ENCODE measurements at places on chromosomes 12 and 14.

- H3K27ac ChIP-seq: no peak overlapping the region
- H3K4me1 ChIP-seq: peaks cover 39% of the 10 kb centered on the region
- H3K36me3 ChIP-seq: no peaks in the 10 kb centered on the region
- DNase-seq: no peak
- H3K4me3 ChIP-seq: no peak overlapping the region
Measured at GRCh38 chr14:68373847-68374444, 418.9 kb downstream of the ZFP36L1 start.

DNA sequence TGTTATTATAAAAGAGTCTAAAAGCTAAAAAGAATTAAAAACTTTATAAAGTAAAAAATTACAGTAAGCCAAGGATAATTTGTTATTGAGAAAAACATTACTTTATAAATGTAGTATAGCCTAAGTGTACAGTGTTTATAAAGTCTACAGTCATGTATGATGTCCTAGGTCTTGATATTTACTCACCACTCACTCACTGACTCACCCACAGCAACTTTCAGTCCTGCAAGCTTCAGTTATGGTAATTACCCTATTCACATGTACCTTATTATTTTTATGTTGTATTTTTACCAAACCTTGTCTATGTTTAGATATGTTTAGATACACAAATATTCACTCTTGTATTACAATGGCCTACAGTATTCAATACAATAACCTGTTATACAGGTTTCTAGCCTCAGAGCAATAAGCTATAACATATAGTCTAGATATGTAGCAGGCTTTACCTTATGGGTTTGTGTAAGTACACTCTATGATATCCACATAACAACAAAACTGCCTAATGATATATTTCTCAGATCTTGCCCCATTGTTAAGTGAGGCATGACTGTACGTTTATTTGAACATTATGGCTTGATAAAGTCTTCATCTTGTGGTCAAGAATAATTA lies 113.7 kb upstream of the KITLG start:
- H3K27me3 ChIP-seq: no peaks in the 10 kb centered on the region
- no peak overlapping the region for H3K4me3 ChIP-seq
- no peak for DNase-seq
- no peaks in the 10 kb centered on the region for H3K36me3 ChIP-seq
- no peaks in the 10 kb centered on the region for H3K4me1 ChIP-seq

DNA sequence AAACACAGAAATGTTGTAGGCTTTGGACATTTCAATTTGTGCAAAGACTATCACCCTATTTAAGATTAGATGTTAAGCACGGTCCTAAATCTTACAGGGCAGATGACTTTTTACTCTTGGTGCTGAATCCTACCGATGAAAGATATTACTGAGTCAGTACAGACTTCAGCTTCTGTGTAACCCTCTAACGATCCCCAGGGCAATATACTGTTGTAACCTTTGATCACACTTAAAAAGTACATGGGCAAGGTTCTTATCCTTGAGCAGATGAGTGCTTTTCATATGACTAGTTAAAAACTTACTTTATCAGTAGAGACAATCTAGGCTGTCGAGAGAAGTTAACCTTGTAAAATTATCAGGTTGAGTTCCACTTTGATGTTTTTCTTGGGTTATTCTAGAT lies 22.5 kb downstream of the PDE3A start:
- peaks cover 52% of the 10 kb centered on the region for H3K4me1 ChIP-seq
- H3K27ac ChIP-seq: no peak overlapping the region
- H3K36me3 ChIP-seq: no peaks in the 10 kb centered on the region
- H3K4me3 ChIP-seq: peak overlapping the region; percentile 24
- no peak for DNase-seq

- DNase-seq: no peak
- no peaks in the 10 kb centered on the region for H3K36me3 ChIP-seq
- H3K27me3 ChIP-seq: peaks cover 7% of the 10 kb centered on the region
- no peak overlapping the region for H3K4me3 ChIP-seq
- H3K27ac ChIP-seq: no peak overlapping the region
- no peaks in the 10 kb centered on the region for H3K4me1 ChIP-seq
Measured at GRCh38 chr12:132469423-132469822, 20.5 kb upstream of the FBRSL1 start.

- H3K36me3 ChIP-seq: no peaks in the 10 kb centered on the region
- no peak overlapping the region for H3K27ac ChIP-seq
- no peak overlapping the region for H3K4me3 ChIP-seq
- H3K27me3 ChIP-seq: no peaks in the 10 kb centered on the region
- DNase-seq: no peak
Measured at GRCh38 chr14:77324289-77324688, 3.5 kb downstream of the GSTZ1 start.

- DNase-seq: no peak
- H3K27ac ChIP-seq: no peak overlapping the region
- peaks cover 15% of the 10 kb centered on the region for H3K4me1 ChIP-seq
- H3K4me3 ChIP-seq: no peak overlapping the region
Measured at GRCh38 chr14:37124614-37125013, 47.8 kb downstream of the SLC25A21 start.

- H3K27me3 ChIP-seq: no peaks in the 10 kb centered on the region
- no peaks in the 10 kb centered on the region for H3K36me3 ChIP-seq
- H3K4me1 ChIP-seq: peaks cover 32% of the 10 kb centered on the region
- DNase-seq: no peak
- H3K4me3 ChIP-seq: no peak overlapping the region
Measured at GRCh38 chr14:54591461-54591860, 24.5 kb downstream of the SAMD4A start.

DNA sequence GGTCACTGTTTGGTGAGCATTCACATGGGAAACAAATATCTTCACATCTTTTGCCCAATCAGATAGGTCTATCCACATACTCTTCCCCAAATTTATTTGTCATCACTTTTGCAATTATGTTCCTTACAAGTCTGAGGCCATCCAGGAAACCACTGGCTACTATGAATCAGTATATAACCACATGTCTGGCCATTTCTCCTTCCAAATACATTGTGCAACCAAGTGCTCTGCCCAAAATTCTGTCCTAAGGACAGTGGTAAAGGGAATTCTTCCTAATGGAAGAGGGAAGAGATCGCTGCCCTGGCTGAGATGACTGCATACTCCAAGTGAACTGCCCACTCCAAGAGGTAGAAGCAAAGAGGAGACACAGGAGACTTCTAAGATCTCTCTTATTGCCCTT lies 148.9 kb upstream of the MAX start:
- no peak overlapping the region for H3K4me3 ChIP-seq
- no peak for DNase-seq
- H3K4me1 ChIP-seq: no peaks in the 10 kb centered on the region
- no peaks in the 10 kb centered on the region for H3K27me3 ChIP-seq
- no peak overlapping the region for H3K27ac ChIP-seq

DNA sequence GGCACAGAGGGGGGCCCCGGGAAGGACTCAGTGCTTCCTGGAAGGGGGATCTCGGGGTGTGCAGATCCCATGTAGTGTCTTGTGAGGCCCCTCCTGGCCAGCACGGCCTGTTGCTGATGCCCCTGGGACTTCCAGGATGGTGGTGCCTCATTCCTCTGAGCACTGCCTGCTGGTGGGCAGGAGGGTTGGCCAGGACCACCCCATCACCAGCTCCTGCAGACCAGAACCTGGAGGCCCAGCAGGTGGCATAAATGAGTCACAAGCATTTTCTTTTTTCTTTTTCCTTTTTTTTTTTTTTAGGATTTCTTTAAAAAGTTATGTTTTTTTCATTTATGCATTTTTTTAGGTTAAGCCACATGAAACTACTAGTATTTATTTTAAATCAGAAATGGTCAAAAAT lies 8.0 kb downstream of the MMP17 start:
- H3K36me3 ChIP-seq: no peaks in the 10 kb centered on the region
- no peak overlapping the region for H3K27ac ChIP-seq
- no peak overlapping the region for H3K4me3 ChIP-seq

- DNase-seq: no peak
- H3K27ac ChIP-seq: peak overlapping the region; percentile 1
- H3K4me3 ChIP-seq: no peak overlapping the region
- no peaks in the 10 kb centered on the region for H3K36me3 ChIP-seq
- H3K4me1 ChIP-seq: peaks cover 29% of the 10 kb centered on the region
Measured at GRCh38 chr12:29578731-29579130, 81.2 kb upstream of the OVCH1 start.
